ENCODE measurements at places on chromosomes 2 and 18. TPM values are rescaled to one million over a fixed set of nuclear protein-coding genes. Genes with fewer than 3 reads are reported as not detected.

DHX57 gene
- 7.8 TPM for total RNA-seq

HNMT gene
- total RNA-seq = 13.0 TPM

ALPI gene
- not detected for total RNA-seq

CNDP1 gene
- total RNA-seq = not detected

CWC22 gene
- total RNA-seq = 11.8 TPM

ACOXL gene
- total RNA-seq = not detected

AQP12A gene
- total RNA-seq = not detected

CCDC74A gene
- 0.65 TPM for total RNA-seq

- DNase-seq = no peak
Observed at GRCh38 chr2:221590861-221591365, 18.8 kb upstream of the EPHA4 start.

- DNase-seq = peak; percentile 63
Observed at GRCh38 chr2:223414646-223415045, 187.5 kb downstream of the SCG2 start.

GRCh38 chr2:196427986-196428634, 211.4 kb upstream of the CCDC150 start:
- DNase-seq = no peak

DNA sequence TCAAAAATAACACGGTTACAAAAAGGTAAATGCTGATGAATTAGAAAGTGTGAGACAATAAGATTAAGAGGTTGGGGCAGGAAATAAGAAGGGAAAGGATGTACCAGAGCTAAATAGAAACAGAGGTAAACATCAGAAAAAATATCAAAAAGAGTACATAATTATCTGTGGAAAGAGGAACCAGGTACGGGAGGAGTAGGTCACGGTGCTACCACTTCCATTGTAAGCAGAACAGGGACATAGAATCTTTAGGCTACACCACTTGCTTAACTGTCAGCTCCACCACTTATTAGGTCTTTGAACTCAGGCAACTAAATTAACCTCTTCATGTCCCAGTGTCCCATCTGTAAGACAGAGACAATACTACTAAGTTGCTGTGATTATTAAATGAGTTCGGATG, 350.3 kb downstream of the LRATD1 start:
- no peak for DNase-seq

All from Right ventricle myocardium inferior (tissue), 1 donor.